ENCODE measurements at places on chromosomes 7 and 10.

DNA sequence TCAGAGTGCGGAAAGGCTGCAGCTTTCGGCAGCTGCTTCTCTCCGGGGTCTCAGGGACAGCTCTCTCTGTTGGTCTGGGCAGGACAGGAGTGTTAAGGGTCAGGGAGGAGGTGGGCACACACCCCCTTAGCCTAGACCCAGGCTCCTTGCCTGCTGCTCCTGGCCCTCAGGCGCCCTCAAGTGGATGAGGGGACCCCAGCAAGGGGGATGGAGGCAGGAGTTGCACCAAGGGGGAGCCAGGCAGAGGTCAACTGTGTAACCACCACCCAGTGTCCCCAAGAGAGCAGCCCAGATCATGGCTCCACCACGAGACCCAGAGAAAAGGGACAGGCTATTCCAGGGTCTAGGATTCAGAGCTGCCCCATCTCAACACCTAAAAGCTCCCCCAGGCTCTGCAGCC lies 26.9 kb downstream of the SPOCK2 start:
- DNase-seq = no peak

GRCh38 chr7:2635810-2636701 lies 4.3 kb downstream of the TTYH3 start:
- DNase-seq = no peak

- no peak for DNase-seq
Measured at GRCh38 chr7:66454600-66455225, 174.0 kb upstream of the KCTD7 start.

- no peak for DNase-seq
Measured at GRCh38 chr7:657565-658119, 68.9 kb upstream of the DNAAF5 start.

DNA sequence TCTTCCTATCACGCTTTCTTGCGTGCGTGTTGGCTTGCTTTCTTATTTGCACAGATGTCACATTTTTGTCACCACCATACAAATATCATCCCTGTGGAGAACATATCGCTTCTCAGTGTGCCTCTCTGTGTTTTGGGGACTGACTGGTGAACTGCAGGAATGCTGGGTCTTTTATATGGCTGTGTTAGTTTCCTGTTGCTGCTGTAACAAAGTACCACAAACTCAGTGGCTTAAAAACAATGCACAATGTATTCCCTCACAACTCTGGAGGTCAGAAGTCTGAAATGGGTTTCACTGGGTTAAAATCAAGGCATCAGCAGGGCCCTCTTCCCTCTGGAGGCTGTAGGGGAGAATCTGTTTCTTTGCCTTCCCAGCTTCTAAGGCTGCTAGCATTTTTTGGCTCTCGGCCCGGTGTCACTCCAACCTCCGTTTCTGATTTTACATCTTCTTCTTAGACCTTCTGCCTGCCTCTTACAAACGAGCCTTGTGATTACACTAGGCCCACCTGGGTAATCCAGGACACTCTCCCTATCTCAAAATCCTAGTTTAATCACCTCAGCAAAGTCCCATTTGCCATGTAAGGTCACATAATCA lies 82.0 kb downstream of the LRMDA start:
- no peak for DNase-seq

- no peak for DNase-seq
Measured at GRCh38 chr10:114584419-114584818, 73.7 kb downstream of the ABLIM1 start.

- DNase-seq = no peak
Measured at GRCh38 chr7:9718071-9718661, 1255.5 kb upstream of the PHF14 start.

GRCh38 chr10:1635340-1635739 lies 102.0 kb downstream of the ADARB2 start:
- DNase-seq = no peak

- DNase-seq = no peak
Measured at GRCh38 chr10:132549371-132549770, 11.8 kb downstream of the INPP5A start.

GRCh38 chr10:110775020-110775375 lies 96.7 kb upstream of the PDCD4 start:
- no peak for DNase-seq

DNA sequence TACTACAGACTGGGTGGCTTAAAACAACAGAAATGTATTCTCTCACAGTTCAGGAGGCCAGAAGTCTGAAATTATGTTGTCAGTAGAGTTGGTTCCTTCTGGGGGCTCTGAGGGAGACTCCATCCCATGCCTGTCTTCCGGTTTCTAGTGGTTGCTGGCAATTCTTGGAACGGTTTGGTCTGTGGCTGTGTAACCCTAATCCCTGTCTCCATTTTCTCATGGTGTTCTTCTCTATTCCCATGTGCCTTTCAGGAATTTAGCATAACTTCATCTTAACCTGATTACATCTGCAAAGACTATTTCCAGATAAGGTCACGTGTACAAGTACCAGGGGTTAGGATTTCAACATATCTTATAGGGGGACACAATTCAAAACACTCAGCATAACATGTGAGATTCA lies 73.2 kb downstream of the FAM241B start:
- no peak for DNase-seq

GRCh38 chr10:13907570-13907969 lies 320.8 kb downstream of the PRPF18 start:
- DNase-seq = no peak

DNA sequence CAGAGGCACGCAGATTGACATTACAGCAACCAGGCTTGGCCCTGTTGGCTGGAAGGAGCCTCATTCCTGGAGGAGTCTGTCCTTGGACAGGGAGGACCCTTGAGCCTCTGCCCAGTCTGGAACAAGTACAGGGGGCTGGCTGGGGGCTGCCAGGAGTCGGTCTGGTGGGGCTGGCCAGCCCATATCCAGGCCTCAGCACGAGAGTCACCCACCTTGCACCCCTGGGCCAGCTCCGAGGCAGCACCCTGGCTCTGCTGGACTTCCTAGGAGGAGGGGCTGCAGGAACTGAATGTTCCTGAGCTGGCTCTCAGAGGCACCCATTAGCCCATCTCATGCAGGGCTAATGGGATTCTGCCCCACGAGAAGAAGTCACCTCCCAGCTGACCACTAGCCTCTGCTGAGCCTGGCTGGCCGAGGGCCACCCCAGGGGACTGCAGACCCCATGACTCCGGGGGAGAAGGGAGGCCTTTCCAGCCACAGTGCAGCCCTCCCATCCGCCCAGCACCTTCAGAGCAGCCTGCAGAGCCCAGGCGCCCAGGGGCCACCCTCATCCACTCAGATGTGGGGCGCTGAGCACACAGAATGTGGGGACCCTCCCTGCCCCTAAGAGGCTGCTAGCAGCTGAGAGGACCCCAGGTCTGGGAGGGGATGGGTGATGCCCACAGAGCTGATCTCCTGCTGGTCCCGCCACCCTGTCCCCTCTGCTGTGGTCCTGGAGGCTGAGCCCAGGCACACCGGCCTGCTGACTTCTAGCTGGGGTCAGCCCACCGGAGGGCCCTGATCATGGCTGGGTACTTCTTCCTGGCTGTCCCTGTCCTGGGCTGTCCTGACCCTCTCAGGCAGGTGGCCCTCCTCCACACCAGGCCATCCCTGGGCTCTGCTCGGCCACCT lies 14.8 kb upstream of the INPP5A start:
- DNase-seq = no peak

- no peak for DNase-seq
Measured at GRCh38 chr7:21361413-21362125, 66.3 kb upstream of the SP4 start.

DNA sequence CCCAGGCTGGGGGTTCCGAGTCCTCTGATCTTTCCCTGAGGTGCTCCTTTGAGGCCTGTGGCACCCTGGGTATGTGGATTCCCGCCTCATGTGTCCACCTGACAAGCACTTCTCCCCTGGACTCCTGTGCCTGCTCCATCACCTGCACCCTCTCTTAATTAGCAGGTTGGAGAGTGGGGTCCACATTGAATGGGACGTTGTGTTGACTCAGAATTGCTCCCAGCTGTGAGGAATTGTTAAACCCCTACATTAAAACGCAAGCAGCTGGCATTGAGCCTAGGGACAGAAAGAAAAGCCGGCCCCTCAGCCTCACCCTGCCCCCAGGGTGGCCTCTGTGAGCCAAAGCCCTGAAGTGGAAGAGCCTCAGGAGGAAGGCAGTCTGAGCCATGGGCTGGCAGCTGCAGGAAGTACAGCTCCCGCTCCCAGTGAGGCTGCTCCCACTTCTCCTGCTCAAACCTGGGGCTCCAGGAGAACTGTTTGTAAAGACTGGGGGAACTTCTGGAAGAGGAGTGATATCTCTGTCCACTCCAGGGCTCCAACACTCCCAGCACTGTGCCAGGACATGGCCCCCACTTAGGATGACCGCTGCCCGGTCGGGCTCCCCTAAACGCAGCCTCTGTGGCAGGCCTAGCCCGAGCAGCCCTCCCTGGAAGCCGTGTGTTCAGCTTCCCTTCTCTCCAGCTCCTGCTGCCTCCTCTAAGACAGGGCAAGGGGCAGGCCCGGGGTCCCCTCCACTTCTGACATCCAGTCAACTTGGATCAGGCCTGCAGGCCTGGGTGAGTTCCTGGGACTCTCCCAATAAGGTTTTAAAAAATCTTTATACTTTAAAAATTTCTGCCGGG lies 1.8 kb upstream of the OPN4 start:
- DNase-seq = no peak

- no peak for DNase-seq
Measured at GRCh38 chr10:122273966-122274545, 3.0 kb downstream of the BTBD16 start.
